ENCODE measurements at places on chromosomes 3 and 15.

DNA sequence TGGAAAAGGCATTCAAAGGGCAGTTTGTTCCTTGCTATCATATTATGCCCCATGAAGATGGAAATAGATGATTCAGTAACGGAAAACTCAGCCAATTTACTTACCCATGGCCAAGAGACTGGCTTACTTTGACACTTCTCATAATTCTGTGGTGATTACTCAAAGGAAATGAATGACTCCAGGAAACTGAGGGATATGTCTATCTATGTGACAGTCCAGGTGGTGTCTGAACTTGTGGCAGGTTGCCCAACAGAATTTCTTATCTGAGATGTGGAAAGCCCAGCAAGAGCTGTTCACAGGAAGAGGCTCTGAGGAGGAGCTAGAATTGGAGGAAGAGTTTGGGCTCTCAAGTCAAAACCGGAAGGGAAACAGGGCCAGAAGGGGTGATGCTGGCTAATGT, 91.2 kb downstream of the KCNAB1 start:
- no peak for DNase-seq

GRCh38 chr15:81275711-81276392, 48.1 kb downstream of the STARD5 start:
- DNase-seq, result no peak

DNA sequence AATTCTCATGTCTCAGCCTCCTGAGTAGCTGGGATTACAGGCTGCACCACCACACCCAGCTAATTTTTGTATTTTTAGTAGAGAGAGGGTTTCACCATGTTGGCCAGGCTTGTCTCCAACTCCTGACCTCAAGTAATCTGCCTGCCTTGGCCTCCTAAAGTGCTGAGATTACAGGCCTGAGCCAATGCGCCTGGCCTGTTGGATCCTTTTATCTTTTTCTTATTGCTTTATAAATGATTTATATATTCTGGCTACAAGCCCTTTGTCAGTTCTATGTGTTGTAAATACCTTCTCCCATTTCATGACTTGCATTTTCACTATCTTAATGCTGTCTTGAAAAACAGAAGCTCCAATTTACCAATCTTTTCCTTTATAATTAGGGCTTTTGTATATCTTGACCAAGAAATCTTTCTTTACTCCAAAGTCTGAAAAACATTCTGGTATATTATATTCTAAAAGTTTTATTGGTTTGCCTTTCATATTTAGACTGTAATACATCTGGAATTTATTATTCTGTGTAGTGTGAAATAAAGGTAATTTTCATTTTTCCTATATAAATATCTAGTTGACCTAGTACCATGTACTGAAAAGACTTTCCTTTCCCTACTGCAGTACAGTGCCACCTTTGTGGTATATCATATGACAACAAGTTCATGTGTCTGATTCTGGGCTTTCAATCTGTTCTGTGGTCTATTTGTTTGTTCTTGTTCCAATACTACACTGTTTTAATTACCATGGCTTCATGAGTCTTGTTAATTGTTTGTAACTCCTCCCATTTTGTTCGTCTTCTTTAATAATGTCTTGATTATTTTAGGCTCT, 52.9 kb upstream of the RNU6-1 start:
- DNase-seq, result no peak

DNA sequence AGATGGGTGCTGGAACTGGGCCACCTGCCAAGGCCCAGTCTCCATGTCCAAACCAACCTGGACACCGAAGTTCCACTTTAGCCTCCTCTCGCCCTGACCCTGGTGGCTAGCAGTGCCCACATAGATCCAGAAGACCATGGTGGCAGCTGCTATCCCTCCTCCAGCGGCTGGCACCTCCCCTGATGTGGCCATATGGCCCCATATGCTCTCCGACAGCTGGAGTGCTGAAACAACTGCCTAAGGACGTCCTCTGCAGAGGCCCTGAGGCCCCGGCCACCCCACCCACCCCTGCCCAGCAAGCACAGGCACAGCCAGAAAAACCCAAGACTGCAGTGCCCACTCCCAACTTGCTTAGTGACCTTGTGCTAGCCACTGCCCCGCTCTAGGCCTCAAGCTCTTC, 182.3 kb upstream of the LINGO1 start:
- no peak for DNase-seq
